T-cell (primary cell): ENCODE measurements at places on chromosomes 7 and 10. TPM values are rescaled to one million over a fixed set of nuclear protein-coding genes. Genes with fewer than 3 reads are reported as not detected.

The TFEC gene
- 0.25 TPM for total RNA-seq

The RBM20 gene
- total RNA-seq, result 0.33 TPM

The PIP4K2A gene
- total RNA-seq, result 160 TPM

DNA sequence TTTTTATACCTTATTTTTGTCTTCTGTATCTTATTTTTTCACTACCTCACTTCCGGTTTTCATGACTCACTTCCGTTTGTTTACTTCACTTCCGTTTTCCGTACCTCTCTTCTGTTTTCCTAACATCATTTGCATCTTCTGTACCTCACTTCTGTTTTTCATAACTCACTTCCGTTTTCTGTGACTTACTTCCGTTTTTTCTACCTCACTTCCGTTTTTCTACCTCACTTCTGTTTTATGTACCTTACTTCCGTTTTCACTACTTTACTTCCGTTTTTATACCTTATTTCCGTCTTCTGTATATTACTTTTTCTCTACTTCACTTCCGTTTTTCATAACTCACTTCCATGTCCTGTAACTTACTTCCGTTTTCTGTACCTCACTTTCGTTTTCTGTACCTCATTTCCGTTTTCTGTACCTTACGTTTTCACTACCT is 492.5 kb upstream of the AKR1E2 start:
- no peak for DNase-seq
